ENCODE measurements at places on chromosomes 2 and 18. TPM values are rescaled to one million over a fixed set of nuclear protein-coding genes. Genes with fewer than 3 reads are reported as not detected.

GRCh38 chr18:37533647-37534584 is 31.7 kb downstream of the CELF4 start:
- no peak for DNase-seq

- no peak for DNase-seq
Measured at GRCh38 chr18:56568986-56569385, 69.4 kb downstream of the TXNL1 start.

DNA sequence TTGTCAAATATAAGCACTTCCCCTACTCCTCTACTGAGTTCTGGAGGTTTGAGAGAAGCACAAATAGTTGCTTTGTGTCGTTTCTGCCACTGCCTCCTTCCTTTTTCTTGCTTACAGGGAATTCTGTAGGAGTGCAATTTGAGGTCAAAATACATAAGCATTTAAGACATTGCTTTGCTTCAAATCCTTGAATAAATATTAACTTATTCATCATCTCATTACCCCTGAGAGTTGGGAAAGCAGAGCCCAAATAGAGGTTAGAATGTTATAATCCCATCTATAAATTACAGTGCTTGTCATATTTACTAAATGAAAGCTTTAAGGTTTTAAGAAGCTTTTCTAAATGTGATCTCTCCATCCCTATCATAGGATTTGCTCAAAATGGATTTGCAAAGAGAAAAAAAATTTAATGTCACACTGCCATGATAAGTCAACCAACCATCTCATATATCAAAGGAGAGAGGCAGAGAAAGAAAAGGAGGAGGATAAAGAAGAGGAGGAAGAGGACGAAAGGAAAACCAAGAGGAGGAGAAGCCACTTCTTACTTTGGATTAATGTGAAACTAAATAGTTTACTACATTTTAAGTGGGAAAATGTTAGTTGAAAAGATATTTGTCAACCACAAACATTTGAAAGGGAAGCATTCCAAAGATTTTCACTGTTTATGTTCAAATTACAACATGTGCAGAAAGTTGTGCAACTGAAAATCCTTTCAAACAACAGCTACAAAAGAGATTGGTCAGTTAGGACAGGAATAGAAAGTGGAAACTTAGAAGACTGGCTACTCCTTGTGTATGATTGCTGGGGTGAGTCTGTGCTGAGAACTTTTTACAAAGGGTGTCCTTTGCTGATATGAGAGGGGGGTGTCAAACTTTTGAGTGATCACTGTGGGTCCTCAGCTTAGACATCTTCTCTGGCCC is 277.3 kb upstream of the FN1 start:
- no peak for DNase-seq

DNA sequence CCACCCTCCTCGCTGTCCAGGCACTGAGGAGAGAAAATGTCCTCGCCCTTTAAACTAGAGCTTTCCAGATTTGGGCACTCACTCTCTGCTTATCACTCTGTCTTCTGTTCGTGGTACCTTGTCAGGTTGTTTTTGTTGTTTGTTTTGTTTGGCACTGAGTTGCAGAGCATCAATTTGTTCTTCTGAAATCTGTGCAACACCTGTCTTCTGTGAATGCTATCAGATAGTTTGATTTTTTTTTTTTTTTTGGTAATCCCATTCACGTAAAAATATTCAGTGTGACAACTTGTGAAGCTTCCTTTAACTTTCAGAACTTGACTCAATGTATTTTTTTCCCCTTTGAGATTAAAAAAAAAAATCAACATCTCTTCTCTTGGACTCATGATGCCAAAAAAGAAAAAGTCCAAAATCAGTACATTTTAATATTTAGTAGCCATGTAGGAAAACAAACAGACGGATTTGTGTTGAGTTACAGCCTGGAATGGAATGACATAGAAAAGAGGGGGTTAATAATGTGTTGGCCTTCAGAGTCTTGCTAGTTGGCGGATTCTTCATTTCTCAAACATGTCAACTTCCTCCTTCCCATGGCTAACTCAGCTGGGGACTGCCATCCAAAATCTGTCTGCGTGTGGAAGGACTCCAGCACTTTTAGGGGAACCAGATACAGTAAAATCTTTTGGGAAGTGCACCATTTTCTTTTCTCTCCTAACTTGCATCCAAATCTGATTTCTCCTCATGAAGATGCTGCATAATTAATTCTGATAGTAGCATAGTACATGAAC is 1.6 kb downstream of the TMEM178A start:
- DNase-seq = no peak

DNA sequence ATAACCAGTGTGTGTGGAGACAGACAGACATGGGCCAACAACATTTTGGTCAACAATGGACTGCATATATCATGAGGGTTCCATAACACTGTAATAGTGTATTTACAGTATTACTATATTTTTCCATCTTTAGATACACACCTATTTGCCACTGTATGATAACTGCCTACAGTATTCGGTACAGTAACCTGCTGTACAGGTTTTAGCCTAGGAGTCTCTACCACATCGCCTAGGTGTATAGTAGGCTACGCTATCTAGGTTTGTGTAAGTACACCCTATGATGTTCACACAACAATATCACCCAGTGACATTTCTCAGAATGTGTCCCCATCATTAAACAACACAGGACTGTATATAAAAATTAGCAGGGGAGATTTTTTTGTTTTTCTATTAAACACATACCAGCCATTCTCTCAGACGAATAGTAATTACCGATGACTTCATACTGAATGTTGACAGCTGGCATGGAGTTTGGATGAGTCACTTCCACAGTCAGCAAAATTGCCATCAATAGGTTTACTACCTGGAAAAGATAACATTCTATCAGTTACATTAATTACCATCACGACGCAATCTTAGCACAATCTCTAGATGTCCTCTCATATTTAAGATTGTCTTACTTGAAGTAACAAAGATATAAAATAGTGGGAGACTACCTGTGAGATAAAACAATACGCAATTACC is 10.8 kb downstream of the LAPTM4A start:
- DNase-seq = no peak

GRCh38 chr18:24075767-24076597 is 61.4 kb downstream of the TTC39C start:
- peak; percentile 90 for DNase-seq

DNA sequence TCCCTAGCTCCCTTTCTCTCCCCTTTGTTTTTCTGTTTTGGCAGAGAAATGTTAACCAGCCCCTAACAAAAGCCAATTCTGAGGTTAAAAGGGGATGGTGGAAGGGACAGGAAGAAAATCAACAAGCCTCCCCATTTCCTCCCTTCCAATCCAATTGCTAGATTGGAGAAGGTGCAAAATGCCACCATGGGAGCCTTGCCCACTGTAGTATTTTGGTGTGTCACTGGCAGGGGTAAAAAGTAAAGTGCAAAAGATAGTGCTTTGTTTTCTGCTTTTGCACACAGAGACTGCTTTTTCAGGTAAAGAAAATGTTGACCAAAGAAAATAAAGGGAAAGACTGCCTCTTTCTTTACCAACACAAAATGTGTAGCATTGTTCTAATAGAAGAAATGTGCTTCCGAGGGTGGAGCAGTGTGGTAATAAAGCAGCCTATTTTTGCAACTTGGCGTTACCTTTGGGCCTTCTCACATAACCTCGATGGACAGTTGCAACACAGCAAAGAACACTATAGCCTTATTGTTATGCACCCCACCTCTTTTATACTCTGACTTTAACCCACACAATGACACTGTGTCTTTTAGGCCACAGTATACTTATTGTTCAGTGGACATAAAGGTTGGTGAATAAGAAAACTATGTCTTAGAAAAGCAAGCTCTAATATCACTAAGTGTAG is 861.8 kb downstream of the BCL11A start:
- DNase-seq = no peak

GRCh38 chr2:176121190-176122051 is 1.1 kb upstream of the HOXD9 start:
- DNase-seq = peak; percentile 40

DNA sequence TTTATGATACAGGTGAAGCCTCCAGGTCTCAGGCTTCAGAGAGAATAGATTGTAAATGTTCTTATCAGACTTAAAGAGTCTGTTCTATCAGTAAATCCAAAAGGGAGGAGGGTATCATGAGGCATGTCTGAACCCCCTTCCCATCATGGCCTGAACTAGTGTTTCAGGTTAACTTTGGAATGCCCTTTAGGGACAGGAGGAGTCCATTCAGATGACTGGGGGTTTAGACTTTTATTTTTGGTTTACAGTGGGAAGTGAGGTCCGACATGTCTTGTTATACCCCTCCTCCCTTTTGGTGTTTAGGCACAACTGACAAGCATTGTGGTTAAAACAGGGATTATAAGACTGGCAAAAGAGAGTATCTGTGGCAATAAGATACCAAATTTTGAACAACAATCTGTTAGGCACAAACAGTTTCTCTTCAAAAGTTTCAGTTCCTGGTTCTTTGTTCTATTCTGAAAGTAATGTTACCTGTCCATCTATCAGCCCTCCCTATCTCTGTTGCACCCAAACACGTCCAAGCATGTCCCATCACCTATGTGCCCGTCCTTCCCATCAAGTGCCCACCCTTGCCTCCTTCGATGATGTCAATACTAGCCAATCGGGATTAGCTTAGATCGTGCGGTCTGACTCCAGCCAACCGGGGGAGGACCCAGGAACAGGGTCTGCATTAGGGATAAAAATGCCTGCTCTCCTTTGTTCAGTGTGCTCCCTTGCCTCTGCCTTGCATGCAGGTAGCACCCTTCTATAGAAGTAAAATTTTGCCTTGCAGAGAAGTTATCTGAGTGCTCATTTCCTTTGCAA is 16.4 kb downstream of the TCF23 start:
- no peak for DNase-seq

DNA sequence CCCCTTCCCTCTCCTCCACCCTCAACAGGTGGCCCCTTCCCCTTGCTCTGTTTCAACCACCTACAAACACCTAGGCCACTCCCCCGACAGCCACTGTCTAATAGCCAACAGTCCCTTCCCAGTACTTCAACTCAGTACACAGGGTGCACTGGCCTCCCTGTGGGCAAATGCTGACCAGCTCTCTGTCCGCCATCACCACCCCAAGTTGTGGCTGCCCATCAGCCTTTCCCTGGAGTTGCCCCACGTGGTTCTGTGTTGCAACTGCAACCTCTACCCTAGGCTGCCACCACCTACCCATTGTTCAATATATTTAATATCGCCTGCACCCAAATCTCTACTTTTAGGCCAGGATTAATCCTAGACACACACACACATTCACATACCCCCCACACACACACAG is 173.5 kb downstream of the MREG start:
- DNase-seq = no peak

Gene REG3A
- total RNA-seq = not detected

Gene SCN3A
- total RNA-seq = 2.0 TPM

Gene DAW1
- total RNA-seq = not detected
